ENCODE measurements at places on chromosomes 7 and 10. TPM values are rescaled to one million over a fixed set of nuclear protein-coding genes. Genes with fewer than 3 reads are reported as not detected.

DNA sequence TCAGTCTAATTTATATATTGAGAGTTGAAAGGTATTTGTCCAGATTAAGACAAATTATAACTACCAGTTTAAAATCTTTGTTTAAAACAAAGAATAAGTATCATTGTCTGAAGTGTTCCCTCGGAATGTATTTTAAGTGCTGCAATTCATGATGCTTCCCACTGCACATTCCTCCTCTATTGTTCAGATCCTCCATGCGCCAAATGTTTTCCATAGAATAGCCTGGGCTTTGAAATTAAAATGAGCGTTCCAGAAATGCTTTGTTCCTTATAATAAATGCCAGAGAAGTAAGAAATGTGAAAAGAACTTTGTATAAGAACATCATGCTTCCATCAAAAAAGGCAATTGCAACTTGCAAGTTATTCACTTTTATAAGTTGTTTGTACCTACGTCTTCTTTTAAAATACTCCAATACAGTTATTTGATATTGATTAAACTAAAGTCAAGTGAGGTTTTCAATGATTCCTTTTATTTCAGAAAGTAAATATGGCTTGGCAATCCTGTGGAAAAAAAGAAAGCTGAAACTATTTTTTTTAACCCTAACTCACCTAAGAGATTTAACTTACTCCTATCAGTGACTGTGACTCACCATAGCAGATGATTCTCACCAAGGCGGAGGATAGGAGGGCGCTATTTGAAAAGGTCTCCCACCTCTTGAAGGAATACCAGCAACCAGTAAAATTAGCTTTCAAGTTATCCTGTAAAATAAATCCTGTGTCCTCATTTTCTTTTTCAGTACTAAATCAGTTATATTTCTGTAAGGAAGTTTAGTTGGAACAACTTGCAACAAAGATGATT, 85.8 kb downstream of the CTNNA3 start:
- DNase-seq, result no peak

- DNase-seq, result no peak
Observed at GRCh38 chr10:110392121-110392520, 87.4 kb upstream of the SMNDC1 start.

DNA sequence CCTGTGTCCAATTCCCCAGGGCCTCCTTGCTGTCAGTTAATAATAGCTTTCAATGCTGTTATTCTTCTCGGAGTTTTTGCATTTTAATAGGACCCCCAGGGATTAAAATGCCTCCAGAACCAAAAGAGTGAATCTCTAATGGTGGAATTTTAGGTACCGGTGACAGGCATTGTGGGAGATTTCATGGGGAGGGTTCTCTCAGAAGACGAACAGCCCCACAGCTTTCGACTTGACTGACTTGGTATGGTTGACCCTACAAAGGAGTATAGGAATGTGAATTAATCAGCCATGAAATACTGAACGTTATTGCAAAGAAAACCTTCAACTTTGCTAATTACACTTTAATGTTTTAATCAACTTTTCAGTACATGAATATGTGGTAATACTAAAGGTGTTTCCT, 206.3 kb upstream of the FZD8 start:
- no peak for DNase-seq

DNA sequence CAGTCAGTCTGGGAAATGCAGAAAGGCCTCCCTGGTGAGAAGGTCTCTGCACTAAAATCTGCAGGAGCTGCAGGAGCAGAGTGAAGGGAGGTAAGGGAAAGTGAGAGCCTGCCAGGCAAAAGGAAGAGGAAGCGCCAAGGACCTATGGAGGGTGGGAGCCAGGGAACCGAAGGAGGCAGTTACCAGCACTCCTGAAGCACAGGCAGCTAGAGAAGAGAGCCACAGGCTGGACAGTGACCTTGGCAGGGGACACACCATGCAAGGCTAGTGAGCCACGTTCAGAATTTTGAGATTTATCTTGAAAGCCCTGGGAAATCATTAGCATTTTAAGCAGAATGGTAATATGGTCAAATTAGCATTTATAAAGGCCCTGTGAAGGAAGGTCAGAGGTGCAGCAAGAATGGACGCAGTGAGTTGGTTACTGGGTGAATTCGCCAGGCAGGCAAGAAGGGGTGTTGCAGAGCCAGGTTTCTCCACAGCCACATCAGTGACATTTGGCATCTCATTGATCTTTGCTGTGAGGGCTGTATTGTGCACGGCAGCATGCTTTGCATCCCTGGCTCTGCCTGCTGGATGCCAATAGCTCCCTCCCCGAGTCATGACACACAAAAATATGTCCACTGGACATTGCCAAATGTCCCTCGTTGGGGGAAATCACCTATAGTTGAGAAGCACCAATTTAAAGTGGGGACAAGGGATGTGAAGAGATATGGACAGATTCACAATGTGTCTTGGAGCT, 54.7 kb upstream of the LANCL2 start:
- no peak for DNase-seq

ABCB4 gene
- 6.0 TPM for total RNA-seq

PRPS1L1 gene
- total RNA-seq, result not detected

SYNPO2L gene
- total RNA-seq, result 2.3 TPM

MLXIPL gene
- total RNA-seq, result 0.21 TPM
